CD8-positive, alpha-beta memory T cell (primary cell): ENCODE measurements at places on chromosomes 5 and 9.

DNA sequence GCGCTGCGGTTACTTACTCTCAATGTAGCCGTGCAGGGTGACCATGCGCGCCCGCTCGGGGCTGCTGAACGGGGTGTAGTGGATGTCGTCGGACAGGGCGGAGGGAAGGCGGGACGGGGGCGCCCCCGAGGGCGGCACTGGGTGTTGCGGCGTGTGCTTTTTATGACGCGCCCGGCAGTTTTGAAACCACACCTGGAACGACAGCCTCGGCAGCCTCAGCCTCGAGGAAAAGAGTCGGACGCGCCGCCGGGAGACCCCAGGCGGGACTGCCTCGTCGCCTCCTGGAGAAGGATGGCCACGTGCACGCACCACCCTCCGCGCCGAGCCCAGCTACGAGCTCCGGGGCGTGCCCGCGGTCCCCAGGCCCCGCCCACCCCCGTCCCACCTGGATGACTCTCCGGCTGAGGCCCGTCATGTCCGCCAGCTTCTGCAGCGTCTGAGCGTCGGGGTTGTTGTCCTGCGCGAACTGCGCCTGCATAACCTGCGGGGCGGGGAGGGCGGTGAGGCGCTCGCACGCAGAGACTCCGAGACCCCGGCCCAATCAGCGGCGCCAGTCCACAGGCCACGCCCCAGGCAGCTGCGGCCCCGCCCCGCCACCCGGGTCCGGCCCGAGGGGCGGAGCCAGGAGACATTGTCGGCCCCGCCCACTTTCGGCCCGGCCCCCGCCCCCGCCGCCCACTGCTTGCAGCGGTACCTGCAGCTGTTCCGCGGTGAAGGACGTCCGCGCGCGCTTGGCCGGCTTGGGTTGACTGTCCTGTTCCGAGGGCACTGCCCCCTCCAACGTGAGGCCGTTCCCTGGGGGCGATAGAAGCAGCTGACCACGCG is 15.0 kb downstream of the LHX6 start:
- peak; percentile 26 for DNase-seq

DNA sequence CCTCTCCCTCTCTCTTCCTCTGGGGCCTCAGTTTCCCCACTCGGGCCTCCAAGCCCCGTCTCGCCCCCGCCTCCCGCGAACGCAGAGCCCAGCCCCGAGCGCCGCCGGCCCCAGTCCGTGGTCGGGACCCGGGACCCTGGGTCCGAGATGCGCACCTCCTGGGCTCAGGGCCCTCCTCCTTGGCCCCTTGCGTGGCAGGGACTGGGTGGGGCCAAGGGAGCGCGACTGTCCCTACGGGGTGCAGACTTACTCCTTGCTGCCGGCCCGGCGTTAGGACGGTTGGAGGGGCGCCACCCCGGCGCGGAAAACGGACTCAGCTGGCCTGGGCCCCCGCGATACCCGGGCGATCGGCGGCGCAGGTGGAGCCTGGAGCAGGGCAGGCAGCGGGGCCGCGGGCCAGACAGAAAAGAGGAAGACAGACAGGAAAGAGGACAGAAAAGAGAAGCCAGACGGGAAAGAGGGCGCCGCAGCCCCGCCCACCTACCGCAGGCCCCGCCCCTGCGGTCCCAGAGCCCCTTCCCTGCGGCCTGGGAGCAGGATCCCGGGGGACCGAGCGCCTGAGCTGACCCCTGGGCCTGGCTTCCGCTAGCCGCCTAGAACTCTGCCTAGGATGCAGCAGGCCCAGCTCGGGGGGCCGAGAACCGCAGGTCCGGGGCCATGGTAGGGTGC is at the start of gene GBGT1:
Gene GBGT1 (minus strand): TSS at position 411 of the 669 bp plus-strand sequence. CDS start 1,502 bp downstream, outside the sequence.
- DNase-seq: peak; percentile 56

DNA sequence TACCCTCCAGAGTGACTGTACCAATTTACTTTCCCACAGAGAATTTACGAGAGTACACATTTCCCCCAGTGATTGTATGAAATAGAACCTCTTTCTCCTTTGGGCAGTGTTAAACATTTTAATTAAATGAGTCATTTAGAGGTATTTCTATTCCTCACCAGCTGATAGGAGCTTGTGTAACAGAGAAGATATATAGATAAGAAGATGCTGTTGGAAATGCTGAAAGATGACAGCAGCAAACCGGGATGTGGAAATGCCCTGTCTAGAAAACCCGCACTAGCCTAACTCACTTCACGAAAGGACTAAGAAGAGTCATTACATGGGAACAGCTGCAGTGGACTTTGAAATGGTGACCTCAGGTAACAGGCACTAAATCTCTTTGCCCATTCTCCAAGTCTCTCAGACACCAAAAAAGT is 68.3 kb downstream of the LPAR1 start:
- DNase-seq: no peak

- DNase-seq: no peak
These were observed 7.3 kb downstream of the UCK1 start for GRCh38 chr9:131523451-131524435.
